Suprapubic skin (tissue), 4 donors: ENCODE measurements at places on chromosomes 11 and 22. TPM values are rescaled to one million over a fixed set of nuclear protein-coding genes. Genes with fewer than 3 reads are reported as not detected.

Gene DUSP8
- 1.9 TPM for total RNA-seq

Gene VPREB1
- not detected for total RNA-seq

Gene TEX12
- not detected for total RNA-seq

Gene SYT7
- 8.4 TPM for total RNA-seq

- H3K27ac ChIP-seq, result peak overlapping the region; percentile 96
- H3K4me3 ChIP-seq, result peak overlapping the region; percentile 83
- H3K36me3 ChIP-seq, result no peaks in the 10 kb centered on the region
- H3K4me1 ChIP-seq, result peaks cover 46% of the 10 kb centered on the region
- H3K27me3 ChIP-seq, result no peaks in the 10 kb centered on the region
These were observed 65.1 kb downstream of the ETS1 start for GRCh38 chr11:128522055-128522942.

- peaks cover 38% of the 10 kb centered on the region for H3K27me3 ChIP-seq
- peak; percentile 78 for DNase-seq
- H3K27ac ChIP-seq, result no peak overlapping the region
- H3K4me3 ChIP-seq, result no peak overlapping the region
These were observed 15.8 kb downstream of the CHST1 start for GRCh38 chr11:45649544-45650165.

GRCh38 chr22:22897091-22897490 lies 9.5 kb downstream of the IGLL5 start:
- H3K27me3 ChIP-seq, result peaks cover 29% of the 10 kb centered on the region
- H3K4me1 ChIP-seq, result no peaks in the 10 kb centered on the region
- H3K36me3 ChIP-seq, result no peaks in the 10 kb centered on the region
- no peak overlapping the region for H3K4me3 ChIP-seq

DNA sequence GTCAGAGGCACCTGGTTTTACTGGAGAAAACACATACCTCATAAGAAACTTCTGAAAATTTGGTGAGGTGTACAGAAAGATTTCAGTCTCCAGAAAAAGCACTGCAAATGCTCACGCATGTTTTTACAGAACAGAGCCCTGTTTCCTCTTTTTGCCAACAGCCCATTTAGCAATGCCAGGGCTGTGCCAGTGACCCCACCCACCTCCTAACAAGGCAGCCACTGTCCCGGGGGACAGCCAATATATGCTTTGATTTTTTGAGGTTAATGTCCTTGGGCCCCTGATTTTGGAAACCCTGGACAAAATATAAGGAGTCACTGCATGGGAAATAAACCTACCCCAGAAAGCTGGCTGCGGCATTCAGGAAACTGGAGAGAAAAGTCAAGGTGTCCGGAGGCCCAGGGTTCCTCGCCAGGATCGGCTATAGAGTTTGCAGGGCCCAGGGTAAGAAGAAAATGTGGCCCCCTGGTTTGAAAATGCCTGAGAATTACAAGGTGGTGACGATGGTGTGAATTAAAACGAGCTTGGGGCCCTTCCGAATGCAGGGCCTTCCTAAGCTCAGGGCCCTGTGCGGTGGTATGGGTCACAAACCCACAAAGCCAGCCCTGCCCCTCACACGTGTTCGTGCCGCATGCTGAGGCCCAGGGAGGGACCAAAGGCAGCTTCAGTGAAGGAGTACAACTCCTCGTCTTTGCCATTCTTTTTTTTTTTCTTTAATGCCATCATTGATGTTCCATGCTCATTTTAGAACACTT lies 71.1 kb upstream of the WNT7B start:
- peak overlapping the region; percentile 98 for H3K27ac ChIP-seq
- peaks cover 92% of the 10 kb centered on the region for H3K4me1 ChIP-seq
- H3K27me3 ChIP-seq, result no peaks in the 10 kb centered on the region

DNA sequence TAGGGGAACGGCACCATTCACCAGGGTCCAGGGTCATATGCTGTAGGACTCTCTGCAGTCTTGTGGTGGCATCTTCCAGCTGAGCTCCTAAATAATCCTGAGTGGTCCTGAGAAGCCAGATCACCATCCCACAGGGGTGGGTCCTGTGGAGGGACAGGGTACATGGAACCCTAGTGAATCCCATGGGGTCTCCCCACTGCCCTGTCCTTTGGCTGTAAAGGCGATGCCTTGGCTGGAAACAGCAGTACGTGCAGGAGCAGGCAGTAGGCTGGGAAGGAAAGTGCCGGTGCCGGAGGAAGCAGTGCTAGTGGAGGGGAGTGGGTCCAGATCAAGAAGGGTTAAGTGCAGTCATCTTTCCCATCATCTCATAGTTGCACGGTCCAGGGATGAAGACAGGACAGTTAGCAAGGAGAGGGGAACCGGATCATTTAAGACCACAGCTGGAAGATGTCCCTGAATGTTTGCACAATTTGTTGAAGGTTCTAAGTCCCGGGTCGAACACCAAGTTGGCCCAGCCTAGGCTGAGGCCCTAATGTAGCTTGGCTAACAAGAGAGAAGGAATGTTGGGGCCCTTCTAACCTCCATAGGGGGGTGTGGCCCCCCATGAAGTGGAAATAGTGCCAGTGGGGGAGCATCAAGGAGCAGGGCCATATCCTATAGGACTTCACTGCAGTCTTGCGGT lies 18.1 kb downstream of the TSPAN32 start:
- H3K4me3 ChIP-seq, result no peak overlapping the region
- peaks cover 7% of the 10 kb centered on the region for H3K4me1 ChIP-seq
- H3K27ac ChIP-seq, result no peak overlapping the region

GRCh38 chr11:11148596-11148995 lies 204.5 kb downstream of the CSNK2A3 start:
- H3K27me3 ChIP-seq, result no peaks in the 10 kb centered on the region
- H3K27ac ChIP-seq, result peak overlapping the region; percentile 31
- no peaks in the 10 kb centered on the region for H3K36me3 ChIP-seq
- no peak overlapping the region for H3K4me3 ChIP-seq
- H3K4me1 ChIP-seq, result peaks cover 16% of the 10 kb centered on the region
- no peak for DNase-seq
